ENCODE measurements at places on chromosomes 11 and 22.
A peak's percentile ranks its signal among the peaks of the same experiment; 100 is the strongest.

DNA sequence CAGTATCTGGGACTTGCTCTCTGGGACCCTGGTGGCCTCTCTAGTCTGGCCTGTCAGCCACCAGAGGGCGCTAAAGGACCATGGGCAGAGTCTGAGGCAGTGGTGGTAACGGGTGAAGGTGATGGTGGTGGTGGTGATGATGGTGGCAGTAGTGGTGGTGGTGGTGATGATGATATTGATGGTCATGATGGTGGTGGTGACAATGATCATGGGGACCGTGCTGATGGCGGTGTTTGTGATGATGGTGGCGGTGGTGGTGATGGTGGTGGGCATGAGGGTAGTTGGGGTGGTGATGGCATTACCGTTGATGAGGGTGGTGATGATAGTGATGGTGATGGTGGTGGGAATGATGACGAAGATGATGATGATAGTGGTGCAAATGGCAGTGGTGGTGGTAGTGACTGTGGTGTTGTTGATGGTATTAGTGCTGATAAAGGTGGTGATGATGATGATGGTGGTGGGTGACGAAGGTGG lies 16.0 kb downstream of the TRPM5 start:
- no peak for DNase-seq

GRCh38 chr22:30217698-30218560 lies 28.6 kb downstream of the LIF start:
- DNase-seq, result no peak

DNA sequence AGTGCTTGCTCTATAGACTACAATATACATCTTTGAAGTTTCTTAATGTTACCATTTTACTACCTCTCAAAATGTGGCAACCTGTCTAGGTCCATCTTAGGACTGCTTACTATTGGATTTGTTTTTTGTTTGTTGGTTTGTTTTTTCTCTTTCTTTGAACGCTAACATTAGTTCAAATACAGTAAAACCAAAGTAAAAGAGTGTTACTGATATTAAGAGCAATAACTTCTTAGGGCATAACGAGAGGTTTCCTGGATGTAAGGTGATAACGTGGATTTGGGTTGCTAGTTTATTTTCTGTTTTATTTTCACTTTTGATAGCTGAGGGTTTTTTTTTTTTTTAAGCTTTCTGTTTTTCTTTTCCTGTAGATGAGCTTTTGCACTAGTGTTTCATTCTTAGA lies 43.6 kb downstream of the TMEM135 start:
- DNase-seq, result peak; percentile 34

GRCh38 chr11:58998480-58999290 lies 59.4 kb downstream of the GLYATL1 start:
- DNase-seq, result no peak

- no peak for DNase-seq
Observed at GRCh38 chr11:71951741-71952310, 23.0 kb downstream of the RNF121 start.

DNA sequence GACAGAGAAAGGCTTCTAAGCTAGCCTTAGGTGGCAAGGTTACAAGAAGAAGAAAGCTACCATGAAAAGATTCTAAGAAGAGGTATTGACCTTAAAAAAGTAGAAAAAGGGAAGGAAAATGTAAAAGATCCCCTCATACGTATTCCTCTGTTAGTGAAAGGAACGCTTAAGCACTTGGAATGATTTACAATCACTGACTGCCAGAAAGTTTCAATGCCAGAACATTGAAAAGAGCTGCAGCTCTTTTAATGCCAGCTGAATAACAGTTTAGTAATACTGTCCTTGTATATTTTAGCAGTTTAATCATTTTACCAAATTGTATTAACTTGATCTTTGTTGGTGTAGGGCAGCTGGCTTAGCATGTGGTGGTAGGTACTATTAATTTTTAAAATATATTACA lies 650.7 kb downstream of the FAM181B start:
- no peak for DNase-seq

DNA sequence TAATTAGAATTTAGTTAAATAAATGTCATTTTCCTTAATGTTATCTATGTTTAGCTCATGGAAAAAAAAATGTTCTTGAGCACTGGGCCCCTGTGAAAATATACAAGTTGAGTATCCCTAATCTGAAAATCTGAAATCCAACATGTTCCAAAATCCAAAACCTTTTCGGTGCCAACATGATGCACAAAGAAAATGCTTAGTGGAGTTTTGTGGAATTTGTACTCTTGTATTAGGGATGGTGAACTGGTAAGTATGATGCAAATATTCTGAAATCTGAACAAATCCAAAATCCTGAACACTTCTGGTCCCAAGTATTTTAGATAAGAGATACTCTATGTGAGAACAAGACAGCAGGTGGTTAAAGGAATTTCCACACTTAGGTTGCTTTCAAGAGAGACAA lies 44.5 kb downstream of the TCP11L1 start:
- no peak for DNase-seq
